BJ (cell line): ENCODE measurements at places on chromosomes 1 and 21.

DNA sequence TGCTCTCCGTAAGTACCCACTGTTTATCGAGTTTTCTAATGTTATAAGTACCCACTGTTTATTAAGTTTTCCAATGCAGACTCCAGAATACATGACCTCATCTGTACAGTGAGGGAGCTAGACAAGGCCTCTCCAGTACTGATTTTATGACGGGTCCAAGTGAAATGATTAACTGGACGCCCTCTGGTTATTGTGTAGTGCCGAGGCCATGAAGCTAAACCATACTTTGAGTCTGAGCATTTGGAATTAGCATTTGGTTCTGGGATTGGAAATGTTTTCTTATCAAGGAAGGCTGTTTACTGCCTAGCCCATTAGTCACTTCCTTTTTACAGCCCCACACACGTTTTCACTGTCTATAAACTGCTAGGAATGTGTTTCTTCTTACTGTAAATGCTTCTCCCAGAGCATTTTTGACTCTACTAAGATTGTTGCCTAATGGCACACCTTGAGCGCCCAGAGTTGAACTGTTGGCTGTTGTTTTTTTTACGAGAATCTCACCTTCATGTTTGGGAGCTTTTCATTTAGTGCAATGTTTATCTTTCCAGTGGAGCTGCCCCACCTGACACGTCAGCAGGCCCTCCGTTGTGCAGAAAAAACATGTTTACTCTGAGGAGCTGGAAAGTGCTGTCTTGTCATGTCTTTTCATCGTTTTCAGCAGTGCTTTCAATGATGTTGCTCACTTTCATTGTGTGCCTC is 26.9 kb downstream of the SPATA46 start:
- peak; percentile 86 for DNase-seq

- no peak for DNase-seq
These were observed 6.7 kb downstream of the OTUD7B start for GRCh38 chr1:150003801-150004200.

GRCh38 chr1:185965870-185966269 is 231.7 kb downstream of the HMCN1 start:
- peak; percentile 35 for DNase-seq

DNA sequence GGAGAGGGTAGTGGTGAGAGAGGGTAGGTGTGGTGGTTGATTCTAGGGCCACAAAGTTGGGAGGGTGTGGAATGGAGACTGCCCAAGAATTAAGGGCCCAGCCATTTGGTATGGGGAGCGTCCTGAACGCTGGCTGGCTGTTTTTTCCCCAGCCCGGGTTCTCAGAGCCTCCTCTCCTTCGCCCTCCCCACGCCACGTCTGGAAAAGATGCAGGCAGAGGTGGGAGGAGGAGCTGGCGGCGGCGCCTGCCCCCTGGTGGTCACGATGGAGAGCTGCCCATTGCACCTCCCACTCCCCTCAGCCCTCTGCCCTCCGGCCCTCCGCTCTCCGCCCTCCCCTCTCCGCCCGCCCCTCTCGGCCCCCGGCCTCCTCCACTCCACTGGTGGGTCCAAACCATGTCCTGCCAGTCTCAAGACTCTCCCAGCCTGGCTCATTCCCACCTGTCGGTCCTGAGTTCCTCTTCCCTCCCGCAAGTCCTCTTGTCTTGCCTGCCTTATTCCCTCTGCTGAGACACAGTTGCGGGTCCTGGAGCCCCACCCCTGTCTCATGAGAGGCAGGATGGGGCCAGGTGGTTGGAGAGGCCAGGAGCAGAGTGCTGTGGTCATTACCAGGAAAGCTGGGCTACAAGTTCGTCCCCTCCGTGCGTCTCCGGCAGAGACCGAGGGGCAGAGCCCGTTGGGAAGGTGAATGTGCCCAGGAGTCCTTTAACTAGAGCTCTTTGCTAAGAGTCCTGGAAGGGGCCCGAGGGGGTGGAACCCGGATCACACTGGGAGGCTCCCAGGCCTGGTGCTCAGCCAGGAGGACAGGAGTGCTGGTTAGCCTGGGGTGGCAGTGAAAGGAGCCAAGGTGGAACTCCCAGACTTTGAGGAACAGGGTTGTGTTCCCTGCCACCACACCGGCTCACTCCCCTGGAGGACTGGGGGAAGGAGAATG is 22.6 kb downstream of the ETNK2 start:
- no peak for DNase-seq

GRCh38 chr1:11059155-11059967 is 457 bp downstream of the SRM start:
- no peak for DNase-seq

- DNase-seq, result no peak
These were observed 12.2 kb downstream of the CYP4B1 start for GRCh38 chr1:46811053-46811452.

- no peak for DNase-seq
These were observed 171.8 kb downstream of the FCRL5 start for GRCh38 chr1:157380523-157380922.

DNA sequence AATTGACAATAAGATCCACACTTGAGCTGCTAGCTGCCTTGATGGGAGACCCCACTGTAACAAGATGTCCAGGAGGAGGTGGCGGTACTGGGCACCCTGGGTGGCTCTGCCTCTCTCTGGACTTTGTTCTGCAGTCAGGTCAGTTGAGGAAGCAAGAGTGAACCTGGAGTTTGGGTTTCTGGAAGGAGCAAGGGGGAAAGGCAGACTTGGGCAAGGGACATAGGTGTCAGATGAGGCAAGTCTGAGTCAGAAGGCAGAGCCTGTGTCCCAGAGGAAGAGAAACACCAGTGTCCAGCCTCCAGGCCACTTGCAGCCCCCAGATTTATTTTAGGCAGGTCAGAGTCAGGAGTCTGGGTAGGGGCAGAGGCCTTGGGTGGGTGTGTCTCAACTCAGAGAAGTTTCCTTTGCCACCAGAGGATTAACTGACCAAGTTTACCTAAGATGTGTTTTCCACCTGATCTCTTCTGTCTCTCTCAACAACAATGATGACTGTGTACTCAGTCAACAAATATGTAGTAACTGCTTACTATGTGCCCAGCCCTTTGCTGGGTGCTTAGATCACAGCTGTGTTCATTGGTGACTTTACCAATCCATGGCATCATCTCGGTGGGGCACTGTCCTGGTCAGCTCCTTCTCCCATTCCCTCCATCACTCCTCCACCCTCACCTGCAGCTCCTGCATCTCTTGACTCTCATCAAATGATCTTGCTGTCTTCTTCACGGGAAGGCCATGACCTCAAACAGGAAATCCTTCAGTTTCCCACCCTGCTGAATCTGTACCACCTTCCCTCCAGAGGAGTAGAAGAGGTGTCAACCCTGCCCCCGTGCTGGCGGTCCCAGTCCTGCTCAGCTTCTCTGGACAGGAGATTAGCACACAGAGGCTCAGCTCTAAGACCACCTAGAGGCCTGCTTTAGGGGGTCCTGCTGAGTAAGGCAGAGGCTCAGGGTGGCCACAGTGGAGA is 36.6 kb downstream of the ELF3 start:
- DNase-seq, result no peak

GRCh38 chr1:30655672-30656071 is 67.7 kb downstream of the MATN1 start:
- no peak for DNase-seq

- DNase-seq, result peak; percentile 65
These were observed 45.3 kb upstream of the CTBS start for GRCh38 chr1:84619383-84620102.

- DNase-seq, result peak; percentile 37
These were observed 1.4 kb downstream of the UCK2 start for GRCh38 chr1:165828669-165829329.

- DNase-seq, result no peak
These were observed 2.7 kb downstream of the LCE1F start for GRCh38 chr1:152777510-152778137.

DNA sequence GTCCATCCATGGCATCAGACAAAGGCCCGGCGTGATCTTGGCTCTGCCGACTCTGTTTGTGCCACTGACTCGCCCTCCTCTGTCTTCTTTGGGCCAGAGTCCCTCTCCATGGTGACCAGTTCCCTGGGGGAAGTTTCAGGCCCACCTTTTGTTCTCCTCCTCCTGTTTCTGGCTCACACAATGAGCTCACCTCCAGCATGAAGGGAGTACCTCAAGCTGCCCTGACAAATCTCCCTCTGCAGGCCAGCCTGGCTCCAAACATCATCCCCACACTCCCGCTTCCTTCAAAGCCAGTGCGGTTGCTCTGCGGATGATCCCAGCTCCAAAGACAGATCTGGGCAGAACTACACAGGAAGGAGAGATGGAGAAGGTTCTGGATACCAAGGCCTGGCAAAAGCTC is 576.6 kb downstream of the NPHP4 start:
- no peak for DNase-seq

- DNase-seq, result no peak
These were observed 220.2 kb upstream of the SNX7 start for GRCh38 chr1:98441281-98441680.

- DNase-seq, result no peak
These were observed 10.5 kb downstream of the FAAH start for GRCh38 chr1:46404482-46405196.

GRCh38 chr1:37945743-37946702 is 830 bp downstream of the INPP5B start:
- DNase-seq, result peak; percentile 59

GRCh38 chr1:207333009-207333600 is 11.6 kb downstream of the CD55 start:
- DNase-seq, result no peak

- DNase-seq, result no peak
These were observed 167.7 kb downstream of the ACTL8 start for GRCh38 chr1:17922833-17923232.

- no peak for DNase-seq
These were observed 5.1 kb downstream of the SH2D1B start for GRCh38 chr1:162406811-162407210.

GRCh38 chr1:187911820-187912219 is 1083.1 kb downstream of the PLA2G4A start:
- DNase-seq, result no peak

DNA sequence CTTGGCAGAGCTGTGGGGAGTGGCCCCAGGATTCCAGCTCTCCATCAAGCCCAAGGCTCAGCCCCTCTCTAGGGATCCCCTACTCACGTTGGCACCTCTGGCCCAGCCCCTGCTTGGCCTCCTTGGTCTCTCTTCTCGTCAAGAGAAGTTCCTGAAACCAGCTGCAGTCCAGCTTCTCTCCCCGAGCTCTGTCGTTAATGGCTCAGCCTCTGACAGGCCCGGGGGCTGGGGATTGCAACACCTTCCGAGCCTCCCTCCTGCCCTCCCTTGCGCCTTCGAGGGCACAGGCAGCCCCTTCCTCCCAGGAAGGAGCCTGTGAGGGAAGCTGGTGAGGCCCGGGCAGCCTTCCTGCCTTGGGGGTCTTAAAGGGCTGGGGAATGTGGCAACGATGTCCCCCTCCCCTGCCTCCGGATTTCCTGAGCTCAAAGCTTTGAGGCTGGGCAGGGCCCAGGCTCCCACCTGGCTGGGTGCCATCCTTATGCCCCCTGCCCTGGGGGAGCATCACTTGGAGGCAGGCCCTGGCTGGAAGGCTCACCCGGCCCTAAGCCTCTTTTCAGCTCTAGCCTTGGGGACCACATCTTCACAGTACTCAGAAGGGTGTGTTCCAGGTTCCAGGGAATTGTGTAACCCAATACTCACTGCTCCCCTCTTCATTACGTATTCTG is at the start of gene CSF3R:
CSF3R (minus strand) TSS at position 190 of the 665 bp plus-strand sequence. CDS start 3,417 bp downstream, outside the sequence.
- no peak for DNase-seq

DNA sequence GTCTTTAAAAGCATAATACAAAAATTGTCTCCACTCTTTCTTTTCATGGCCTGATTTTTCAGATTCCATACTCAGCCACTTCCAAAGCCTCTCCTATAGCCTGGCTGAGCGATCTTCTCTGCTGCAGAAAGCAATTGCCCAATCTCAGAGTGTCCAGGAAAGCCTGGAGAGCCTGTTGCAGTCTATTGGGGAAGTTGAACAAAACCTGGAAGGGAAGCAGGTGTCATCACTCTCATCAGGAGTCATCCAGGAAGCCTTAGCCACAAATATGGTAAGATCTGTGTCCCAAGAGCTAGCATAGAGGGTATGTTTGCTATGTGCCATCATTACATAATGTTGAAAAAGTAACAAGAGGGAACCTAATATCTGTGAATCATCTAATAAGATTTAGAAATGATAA is 130.7 kb upstream of the BMP8A start:
- no peak for DNase-seq

GRCh38 chr1:95226781-95227660 is 7.0 kb upstream of the RWDD3 start:
- no peak for DNase-seq

DNA sequence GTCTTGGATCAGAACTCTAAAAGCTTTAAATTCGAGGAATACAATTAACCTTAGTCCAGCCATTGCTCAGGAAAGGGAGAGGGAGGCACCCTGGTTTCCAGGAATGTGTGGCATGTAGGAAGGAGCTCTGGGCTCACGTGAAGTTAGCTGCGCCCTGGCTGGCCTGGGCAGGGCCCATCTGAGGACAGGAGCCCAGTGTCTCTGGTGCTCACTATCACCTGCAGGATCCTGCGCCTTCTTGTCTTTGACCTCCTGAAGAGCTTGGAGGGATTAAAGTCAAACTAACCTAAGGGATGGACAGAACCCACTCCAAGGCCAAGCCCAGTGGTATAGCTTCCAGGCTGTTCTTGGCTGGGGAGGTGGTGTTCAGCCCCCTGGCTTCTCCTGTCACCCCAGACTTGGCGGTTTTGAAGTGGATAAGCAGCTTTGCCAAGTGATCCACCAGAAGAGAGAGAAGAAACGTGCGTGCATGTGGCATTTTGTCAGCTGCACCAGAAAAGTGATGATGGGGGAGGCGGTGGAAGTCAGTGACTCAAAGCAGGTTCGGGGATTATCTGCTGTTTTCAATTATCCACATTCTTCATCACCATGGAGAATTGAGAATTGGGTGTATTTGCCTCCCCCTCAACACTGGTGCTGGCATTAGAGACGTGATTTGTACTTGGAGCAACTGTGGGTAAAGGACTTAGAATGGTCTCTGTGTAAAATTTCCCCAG is 11.9 kb upstream of the KCNN3 start:
- DNase-seq, result no peak

- no peak for DNase-seq
These were observed 46.5 kb downstream of the OLFML3 start for GRCh38 chr1:114025609-114026401.

DNA sequence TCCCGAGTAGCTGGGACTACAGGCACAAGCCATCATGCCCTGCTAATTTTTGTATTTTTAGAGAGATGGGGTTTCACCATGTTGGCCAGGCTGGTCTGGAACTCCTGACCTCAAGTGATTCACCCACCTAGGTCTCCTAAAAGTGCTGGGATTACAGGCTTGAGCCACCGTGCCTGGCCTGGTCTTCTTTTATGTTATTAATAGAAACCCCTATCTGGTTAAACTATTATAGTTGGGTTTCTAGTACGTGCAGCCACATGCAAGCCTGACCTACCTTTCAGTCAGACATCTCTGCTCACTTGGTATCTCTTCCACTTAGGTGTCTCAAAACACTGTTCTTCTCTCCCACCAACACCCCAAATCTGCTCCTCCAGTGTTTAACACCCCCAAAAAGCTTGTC is 34.4 kb downstream of the PSEN2 start:
- no peak for DNase-seq

DNA sequence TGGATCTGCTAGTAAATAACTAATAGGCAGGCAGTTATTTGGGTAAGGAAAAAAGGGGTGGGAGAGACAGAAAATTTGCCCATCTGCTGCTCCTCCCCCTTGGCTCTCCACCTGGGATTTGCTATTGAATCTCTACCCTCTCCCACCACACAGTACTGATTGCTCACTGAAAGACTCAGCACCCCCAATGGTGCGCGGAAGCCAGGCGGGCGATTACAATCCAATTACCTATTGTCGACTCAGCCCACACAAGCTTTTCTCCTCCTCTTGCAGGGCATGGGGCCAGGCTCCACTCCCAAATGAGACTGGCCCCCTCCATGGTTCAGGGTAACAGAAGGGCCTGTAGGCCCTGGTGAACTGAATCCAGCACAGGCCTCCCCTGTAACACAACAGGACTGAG is 2.7 kb upstream of the HMGN2 start:
- DNase-seq, result no peak
